ENCODE measurements at places on chromosomes 6 and 20.

DNA sequence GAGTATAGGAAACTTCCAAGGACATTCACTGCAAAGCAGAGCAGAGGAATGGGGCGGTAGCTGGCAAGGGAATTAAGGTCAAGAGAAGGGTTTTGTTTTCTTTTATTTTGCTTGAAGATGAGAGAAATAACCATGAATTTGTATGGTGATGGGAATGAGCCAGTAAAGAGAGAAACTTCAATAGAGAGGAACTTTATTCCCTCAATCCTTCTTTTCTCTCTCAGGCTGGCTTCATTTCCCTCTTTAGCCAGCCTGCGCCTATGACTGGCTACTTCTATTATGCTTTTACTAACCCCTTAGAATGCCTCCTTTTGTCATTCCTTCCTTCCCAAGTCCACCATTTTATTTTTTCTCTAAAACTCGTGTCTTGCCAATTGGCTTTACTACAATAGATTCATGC lies 101.4 kb upstream of the CEP85L start:
- no peak for DNase-seq

- no peak for DNase-seq
Observed at GRCh38 chr6:16511723-16512489, 249.4 kb downstream of the ATXN1 start.

GRCh38 chr6:150143516-150144293 lies 861 bp downstream of the PPP1R14C start:
- no peak for DNase-seq

DNA sequence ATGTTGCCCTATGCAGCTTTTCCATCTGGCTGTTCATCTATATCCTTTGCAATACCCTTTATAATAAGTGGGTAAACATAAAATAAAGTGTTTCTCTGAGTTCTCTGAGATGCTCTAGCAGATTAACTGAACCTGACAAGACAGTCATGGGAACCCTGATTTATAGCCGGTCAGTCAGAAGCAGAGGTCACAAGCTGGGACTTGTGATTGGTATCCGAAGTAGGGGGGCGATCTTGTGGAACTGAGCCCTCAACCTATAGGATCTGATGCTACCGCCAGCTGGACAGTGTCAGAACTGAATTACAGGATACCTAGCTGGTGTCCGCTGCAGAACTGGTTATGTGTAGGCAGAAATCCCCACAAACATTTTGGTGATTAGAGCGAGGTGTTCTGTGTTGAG lies 39.0 kb downstream of the SLC17A5 start:
- no peak for DNase-seq

- no peak for DNase-seq
Observed at GRCh38 chr6:109360791-109361190, 21.5 kb downstream of the CD164 start.

DNA sequence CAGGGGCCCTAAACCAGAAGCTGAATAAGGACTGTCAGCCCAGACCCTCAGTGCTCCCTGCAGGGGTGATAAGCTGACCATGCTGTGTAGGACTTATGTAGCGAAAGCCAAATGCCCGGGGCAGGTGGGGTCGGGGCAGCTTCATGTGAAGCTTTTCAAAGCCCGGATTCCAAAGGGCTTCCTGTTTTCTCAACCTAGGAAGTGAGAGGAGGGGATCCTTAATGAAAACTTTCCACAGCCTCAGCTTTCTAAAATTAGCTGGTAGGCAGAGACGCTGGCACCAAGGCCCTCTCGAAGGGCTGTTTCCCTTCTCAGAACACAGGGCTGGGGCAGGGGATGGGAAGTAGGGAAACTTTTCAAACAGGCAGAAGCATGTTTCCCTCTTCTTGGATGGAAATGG lies 148.9 kb downstream of the NFATC2 start:
- DNase-seq = no peak

DNA sequence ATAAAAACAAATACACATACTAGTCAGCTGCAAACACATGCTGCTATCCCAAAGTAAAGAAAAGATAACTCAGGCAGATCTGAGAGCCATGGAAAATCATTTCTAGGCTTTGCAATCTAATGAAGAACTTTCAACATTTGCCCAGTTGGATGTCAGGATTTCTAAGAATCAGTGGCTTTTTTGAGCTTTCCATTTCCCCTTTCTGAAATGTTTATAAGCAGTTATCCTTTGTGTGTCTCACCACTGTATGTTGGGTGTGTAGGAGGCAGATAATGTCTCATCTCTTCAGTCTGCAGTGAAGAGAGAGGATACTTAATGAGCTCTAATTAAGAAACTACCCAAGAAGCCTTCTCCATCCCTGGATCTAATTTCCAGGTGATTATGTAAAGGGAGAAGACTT lies 43.6 kb downstream of the RGS17 start:
- DNase-seq = no peak

- DNase-seq = no peak
Observed at GRCh38 chr20:13205848-13206434, 15.1 kb upstream of the ISM1 start.

- DNase-seq = peak; percentile 67
Observed at GRCh38 chr6:156767603-156768467, 9.3 kb upstream of the ARID1B start.

DNA sequence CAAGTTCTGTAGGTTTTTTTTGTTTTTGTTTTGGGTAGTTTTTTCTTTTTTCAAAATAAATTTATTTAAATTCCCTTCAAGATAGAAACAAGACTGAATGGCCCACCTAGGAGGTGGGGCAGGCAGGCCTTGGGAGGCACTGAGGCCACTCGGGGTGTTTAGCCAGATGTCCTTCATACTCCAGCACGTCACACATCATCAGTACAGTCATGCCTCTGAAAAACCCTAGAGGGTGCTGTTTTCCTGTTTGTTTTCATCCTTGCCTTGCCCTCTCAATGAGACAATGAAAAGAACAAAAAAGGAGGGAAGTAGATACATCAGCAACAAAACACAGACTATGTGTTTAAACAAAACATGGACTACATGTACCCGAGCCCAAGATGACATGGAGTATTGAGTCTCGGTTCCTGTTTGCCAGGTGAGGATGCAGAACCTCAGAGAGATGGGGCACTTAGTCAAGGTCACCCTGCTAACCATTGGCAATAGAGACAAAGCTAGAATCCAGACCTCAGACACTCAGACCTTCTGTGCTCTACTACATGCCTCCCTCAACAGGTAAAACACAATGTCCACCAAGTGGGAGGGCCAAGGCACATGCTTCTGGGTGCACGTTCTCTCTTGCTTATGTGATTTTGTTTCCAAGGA lies 26.8 kb upstream of the CLIC5 start:
- peak; percentile 33 for DNase-seq

GRCh38 chr6:166449641-166450040 lies 66.9 kb upstream of the MPC1 start:
- no peak for DNase-seq

GRCh38 chr20:11544029-11544678 lies 373.5 kb upstream of the BTBD3 start:
- peak; percentile 45 for DNase-seq

DNA sequence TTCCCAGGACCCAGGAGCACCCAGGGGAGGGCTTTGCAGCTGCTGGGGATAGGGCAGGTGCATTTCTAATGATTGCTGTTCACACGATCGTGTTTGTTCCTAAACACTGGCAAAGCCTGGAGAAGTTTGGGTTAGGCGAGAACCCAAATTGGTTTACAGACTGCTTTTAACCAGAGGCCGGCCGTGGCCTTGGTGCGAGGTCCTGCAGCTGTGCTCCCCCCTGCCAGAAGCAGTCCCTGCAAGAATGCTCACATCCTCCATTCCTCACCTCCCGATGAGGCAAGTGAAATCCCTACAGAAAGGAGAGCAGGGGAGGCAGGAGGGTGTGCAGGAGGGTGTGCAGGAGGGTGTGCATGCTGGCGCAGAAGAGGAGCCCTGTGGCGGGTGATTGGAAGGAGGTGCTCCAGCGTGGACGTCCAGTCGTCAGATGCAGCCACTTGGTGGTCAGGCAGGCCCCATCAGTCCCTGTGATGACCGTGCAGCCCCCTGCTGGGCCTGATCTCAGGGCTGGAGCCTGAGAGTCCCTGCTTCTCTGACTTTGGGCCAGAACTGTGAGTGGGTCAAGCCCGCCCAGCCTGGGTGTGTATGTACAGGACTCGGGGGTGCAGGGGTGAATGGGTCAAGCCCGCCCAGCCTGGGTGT lies 55.7 kb upstream of the FRMD1 start:
- no peak for DNase-seq

DNA sequence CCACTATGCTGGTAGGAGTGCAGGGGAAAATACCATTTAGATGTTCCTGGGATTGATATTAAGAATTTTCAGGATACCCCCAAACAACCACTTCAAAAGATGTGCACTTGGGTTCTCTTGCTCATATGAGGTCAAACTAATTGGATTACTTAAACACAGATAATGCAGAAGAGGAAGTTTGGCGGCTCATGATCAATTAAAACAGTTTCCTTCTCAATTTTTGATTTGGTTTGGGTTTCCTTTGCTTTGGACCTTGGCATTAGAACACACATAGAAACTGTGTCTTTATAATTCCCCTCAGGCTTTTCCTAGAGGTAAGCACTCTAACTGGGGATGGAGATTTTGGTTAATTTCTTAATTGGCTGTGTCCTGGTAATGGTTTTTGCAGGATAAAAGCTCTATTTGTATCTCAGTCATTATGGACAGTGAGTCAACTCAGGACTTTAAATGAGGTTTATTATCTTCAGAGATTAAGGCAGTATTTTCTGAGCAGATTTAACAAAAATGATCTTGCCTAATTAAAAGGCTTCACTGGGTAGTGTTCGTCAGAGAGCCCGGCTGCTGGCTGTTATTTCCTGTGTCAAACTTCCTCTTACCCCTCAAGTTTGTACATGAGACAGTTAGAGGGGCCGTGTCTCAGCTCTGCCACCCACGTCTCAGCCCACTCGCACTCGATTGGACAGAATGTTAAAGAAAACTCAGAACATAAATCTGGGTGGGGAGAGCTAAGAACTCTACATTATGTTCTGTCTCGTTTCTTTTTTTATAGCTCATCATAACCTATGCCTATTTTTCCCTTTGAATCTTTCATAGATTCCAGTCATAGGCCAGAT lies 50.3 kb upstream of the PREP start:
- DNase-seq = peak; percentile 37

DNA sequence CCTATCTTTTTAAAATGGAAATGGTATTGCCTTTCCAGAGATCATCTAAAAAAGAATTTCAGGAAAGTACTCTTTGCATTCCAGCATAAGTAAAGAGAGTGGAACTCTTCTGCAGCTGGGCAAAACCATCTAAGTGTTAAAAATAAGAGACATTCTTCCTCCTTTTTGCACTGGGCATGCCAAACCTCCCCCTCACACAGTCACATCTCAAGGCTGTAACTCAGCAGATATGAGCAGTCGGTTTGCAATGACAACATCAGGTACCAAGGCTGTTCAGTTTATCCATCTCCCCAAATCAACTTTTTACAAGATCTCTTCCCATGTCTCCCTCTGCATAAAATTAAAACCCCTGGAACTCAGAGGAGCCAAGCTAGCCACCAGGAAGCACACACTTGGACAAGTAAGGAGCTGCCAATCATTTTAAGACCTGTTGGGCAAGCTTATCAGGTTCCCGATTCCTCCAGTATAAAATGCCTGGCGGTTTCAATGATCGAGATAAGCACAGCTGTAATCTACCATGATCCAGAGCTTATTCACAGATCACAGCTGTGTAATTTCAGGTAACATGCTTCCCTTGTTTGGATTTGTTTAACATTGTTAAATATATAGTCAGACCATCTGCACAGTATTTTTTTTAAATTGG lies 23.2 kb downstream of the ID4 start:
- DNase-seq = no peak

GRCh38 chr6:158122048-158122447 lies 46.0 kb downstream of the SERAC1 start:
- no peak for DNase-seq
